ENCODE measurements at places on chromosomes 6 and 20.
A peak's percentile ranks its signal among the peaks of the same experiment; 100 is the strongest.

DNA sequence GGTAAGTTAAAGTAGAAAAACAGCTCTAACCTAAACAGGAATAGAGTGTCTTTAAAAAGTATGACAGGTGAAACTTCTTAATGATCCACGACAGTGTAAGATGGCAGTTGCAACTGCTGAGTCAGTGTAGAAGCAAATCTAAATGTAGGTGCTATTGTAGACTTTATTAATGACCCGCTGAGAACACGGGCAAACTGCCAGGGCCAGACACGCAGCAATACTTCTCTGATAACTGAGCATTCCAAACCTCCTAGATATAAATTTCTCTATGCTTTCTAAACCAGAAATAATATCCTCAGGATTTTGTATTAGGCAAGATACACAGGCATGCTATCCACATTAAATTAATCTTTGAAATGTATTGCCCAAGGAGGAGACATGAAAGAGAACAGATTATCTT, 1076.4 kb downstream of the HACE1 start:
- no peak for DNase-seq

DNA sequence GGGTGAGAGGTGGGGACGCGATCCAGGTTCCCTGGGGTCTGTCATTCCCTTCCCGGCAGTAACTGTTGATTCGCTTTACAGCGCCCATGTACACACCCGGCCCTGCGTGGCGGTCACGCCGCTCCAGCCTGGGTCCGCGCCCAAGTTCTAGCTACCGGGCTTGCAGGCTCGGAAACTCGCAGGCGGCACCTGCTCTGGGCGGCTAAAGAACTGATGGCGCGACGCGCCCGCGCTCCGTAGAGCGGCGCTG, 1.4 kb upstream of the POU3F2 start:
- DNase-seq: peak; percentile 15

DNA sequence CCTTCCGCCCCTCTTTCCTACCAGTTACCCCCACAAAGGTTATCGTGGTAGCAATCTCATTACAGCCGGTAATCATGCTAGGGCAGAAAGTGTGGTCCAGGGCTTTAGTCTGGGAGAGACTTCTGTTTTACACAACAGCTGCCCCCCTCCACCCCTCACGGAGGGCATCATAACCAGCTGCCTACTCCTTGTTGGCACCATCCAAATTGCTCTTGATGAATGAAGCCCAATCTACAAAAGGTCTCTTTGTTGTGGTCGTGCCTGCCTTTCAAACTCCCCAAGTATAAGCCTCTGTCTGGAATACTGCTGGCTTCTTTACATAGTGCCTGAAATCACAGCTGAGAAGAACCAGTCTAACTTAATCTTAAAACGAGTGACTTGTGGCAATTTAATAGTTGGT, 157.9 kb downstream of the INSM1 start:
- DNase-seq: no peak

DNA sequence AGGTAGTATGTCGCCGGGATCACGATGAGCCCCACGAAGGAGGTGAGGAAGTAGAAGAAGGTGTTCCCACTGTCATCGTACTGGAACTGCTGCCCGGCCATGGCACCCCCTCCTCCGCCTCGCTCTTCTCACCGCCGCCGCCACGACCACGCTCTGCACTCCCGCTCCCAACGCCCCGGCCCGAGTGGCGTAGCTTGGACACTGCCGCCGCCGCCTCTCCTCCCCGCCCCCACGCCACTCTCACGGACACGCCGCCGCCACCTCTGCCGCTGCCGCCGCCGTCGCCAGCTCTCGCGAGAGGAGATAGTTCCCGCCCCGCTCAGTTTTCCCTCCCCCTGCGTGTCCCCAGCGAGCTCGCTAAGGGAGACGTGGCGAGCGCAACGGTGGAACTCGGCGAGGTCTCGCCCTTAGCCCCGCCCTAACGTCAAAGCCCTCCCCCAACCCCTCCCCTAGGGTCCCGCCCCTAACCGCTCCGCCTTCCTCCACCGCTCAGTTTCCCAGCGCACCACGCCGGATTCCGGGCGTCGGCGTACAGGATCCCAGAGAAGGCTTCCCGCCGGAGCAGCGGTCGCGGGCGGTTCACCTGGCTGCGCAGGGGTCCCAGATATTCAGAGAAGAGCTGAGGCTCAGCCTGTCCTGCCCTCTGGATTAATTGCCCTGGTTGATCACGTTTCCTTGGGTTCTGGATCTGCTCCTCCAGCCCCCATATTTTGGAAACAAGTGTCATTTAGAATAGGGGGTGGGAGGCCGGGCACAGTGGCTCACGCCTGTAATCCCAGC, at the start of gene SEC63:
Gene SEC63, minus strand, starts transcription at position 300 of the 780 bp plus-strand sequence. Its CDS starts 199 bp downstream, at position 101.
- peak; percentile 98 for DNase-seq

GRCh38 chr6:56906752-56907151, 48.2 kb upstream of the BEND6 start:
- no peak for DNase-seq

DNA sequence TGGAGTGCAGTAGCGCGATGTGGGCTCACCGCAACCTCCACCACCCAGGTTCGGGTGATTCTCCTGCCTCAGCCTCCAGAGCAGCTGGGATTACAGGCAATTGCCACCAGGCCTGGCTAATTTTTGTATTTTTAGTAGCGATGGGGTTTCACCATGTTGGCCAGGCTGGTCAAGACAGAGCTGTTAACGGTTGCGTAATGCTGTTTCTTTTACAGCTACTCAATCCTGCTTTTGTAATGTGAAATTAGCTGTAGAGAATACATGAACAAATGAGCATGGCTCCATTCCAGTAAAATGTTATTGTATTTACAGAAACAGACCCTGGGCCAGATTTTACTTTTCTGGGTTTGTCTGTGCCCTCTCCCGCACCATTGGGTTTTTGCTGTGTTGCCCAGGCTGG, 1.9 kb downstream of the PNLDC1 start:
- DNase-seq: no peak

DNA sequence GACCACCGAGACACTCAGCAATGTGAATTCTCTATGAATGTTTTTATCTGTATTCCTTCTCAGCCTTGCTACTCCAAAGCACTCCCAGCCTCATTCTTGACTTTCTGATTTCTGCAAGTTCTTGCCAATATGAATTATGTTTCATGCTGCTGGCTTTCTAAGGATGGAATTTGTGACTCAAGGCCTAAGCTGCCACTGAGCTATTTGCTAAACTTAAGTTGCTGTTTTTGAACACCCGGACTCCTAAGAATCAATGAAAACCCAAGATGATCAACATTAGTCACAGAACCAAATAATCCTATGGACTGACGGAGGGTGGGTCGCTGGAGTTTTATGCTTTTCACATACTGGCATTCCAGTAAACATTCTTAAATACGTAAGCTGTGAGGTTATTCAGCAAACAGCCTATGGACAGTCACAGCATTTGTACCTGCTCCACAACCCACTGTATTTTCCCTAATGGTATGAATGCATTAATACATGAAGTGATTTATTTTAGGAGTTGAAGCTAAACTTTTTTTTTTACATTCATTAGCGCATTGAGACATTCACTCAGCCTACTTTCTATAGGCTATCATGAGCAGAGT, 8.2 kb upstream of the PXDC1 start:
- no peak for DNase-seq

DNA sequence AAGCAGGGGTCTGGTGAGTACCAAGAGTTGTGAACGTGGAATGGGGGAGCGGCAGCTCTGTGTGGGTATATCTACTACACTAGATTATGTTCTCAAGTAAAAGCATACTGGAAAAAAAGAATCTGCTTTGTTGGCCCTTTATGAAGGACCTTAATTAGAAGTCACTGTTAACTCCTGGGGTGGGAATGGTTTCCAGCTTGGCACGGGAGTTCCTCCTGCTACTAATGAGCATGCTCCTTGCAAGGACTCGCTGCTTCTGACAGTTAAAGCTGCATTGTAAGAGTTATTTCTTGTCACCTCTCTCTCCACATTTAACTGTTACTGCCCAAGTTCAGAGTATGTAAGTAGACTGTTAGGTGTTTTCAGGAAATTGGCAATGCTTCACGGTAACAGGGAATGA, 292.7 kb downstream of the ZFAND3 start:
- no peak for DNase-seq

GRCh38 chr20:4812641-4813075, 90.9 kb downstream of the PRND start:
- no peak for DNase-seq

DNA sequence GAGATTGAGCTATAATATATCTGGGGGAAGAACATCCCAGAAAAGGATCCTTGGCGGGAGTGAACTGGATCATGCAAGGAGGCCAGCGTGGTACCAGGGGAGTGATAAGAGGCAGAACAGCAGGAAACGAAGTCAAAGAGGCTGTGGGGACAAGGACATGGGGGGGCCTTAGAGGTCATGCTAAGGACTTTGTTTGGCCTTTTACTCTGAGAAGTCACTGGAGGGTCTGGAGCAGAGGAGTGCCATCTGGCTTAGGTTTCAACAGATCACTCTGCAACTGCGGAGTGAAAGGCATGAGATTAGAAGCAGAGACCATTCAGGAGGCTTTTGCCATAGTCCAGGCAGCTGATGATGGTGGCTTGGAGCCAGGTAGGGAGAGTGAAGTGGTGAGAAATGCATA, 24.3 kb downstream of the MRAP2 start:
- no peak for DNase-seq

GRCh38 chr20:11426948-11427347, 490.7 kb upstream of the BTBD3 start:
- no peak for DNase-seq

- DNase-seq: no peak
These were observed 24.7 kb downstream of the DACT2 start for GRCh38 chr6:168294901-168295300.

DNA sequence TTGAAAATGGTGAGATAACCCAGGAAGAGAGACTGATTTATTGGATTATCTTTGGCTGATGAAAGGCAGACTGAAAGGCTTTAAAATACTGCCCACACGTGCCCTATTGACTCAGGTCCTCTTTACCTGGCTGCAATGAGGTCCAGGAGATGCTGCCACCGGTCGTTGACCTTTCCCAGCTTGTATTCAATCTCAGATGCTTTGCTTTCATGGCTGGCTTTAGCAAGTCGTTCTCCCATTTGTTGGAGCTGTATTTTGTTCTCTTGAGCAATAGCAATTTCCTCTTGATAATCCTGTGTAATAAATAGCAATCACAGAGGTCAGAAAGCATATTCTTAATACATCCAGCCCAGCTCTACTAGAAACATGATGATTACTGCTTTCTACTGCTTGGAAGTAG, 368.8 kb downstream of the ESR1 start:
- no peak for DNase-seq

- no peak for DNase-seq
These were observed 46.3 kb upstream of the NHSL1 start for GRCh38 chr6:138545621-138545980.

DNA sequence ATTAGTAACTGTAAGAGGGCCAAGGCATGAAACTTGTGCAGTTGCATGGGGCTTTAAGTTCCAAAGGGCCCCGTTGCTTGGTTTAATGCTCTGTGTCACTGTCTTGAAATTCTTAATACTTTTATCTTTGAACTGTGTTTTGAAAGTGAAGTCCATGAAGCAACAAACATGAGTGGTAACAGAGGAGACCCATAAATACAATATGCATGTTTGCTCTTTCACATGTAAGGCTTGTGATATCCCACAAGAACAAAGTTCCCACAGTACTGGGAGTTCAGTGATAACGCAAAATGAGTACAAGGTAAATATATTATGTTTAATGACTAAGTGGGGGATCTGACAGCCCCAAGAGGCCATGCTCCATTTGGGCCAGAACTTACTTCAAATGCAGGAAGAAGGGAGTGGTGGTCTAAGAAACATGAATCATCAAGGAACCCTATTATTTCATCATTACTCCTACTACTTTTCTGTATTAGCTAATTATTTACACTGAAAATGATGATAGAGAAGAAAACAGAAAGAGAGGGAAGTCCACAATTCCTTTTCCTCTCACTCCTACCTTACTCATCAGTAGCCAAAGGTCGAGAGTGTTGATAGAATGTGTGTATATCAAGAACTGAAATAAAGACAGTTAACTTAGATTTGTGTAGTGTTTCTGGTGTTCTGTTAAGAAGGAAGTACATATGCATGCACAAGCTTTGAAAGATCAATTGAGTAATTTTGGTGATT, 157.3 kb downstream of the PHF3 start:
- no peak for DNase-seq

- no peak for DNase-seq
These were observed 239.8 kb downstream of the TBX18 start for GRCh38 chr6:84524636-84525035.

DNA sequence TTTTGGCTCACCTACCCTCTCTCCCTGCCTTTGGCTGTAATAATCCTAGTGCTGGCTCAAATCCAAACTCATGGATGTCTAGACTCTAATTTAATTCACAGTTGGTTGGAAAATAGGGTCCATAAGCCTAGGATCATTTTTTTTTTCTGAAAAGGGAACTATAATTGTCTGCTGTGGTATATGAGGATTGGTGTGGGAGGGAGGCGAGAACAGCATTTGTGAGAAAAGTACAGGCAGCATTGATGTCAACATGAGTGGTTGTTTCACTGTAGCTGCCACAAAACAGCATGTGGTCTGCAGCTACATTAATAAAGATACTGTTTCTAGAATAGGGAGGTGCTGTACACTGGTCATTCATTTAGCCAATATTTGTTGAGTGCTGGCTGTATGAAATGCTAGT, 18.6 kb upstream of the POLR1H start:
- no peak for DNase-seq

DNA sequence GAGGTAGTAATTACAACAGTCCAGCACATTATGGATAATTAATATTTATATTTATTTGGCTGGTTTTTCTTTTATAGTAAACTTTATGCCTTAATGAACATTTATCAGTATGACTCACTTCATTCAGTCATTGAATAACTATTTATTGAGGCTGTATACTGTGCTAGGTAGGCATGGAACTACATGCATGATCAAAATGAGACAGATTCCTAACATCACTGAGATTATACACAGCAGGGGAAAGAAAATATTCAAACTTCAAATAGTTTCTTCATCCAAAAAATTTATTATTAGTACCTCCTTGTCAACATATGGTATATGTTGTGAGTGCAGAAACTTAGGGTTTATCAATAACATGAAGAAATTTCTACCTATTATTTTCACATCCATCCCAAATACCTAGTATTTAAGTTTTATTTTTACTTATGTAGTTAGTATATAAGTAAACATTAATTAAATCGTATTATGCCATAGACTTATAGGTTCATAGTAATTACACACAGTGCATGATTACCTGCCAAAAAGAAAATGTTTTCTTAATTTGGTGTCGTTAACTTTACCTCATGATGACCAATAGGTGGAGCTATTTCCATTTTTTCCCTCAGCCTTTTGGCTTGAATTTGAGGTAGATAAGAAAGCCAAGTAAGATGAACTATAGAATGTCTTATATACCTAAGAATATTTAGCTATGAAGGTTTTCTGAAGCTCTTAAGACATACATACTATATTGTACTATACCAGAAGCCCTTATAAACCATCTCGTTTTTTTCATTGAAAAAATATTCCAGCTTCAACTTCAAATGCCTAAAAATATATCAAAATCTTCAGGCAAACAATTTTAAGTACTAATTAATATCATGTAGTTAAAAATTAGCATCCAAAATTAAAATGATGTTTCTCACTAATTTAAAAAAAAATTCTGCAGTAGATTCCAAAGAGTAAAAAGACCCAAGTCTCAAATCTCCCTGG, 12.5 kb upstream of the TMEM30A start:
- no peak for DNase-seq

DNA sequence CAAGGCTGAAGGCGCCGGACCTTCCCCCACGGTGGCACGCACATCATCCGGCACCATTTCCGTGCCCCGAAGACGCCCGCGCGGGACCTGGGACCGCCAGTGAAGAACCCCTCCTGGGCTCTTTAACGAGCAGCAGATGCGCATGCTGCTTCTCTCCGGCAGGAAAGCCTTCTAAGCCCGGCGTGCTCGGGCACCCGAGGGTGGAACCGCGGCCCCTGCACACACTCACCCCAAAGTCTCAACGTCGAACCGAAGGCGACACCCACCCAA, 240 bp downstream of the FOXQ1 start:
- no peak for DNase-seq
